A673 (cell line): ENCODE measurements at places on chromosomes 11 and 22. TPM values are rescaled to one million over a fixed set of nuclear protein-coding genes. Genes with fewer than 3 reads are reported as not detected.
A peak's percentile ranks its signal among the peaks of the same experiment; 100 is the strongest.

- DNase-seq: no peak
Measured at GRCh38 chr22:28333088-28333487, 346.6 kb downstream of the TTC28 start.

DNA sequence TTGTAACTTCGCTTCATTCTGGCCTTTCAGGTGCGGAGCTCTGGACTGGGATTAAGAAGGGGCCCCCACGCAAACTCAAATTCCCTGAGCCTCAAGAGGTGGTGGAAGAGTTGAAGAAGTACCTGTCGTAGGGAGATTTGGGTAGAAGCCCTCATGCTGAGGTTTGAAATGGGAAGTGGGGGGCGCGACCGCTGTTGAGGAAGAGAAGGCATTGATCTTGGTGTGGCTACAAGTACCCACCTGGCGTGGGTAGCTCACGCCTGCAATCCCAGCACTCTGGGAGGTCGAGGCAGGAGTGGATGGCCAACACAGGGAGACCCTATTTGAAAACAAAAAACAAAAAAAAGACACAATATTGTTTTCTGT lies 779 bp downstream of the SELENOH start:
- no peak for DNase-seq

DNA sequence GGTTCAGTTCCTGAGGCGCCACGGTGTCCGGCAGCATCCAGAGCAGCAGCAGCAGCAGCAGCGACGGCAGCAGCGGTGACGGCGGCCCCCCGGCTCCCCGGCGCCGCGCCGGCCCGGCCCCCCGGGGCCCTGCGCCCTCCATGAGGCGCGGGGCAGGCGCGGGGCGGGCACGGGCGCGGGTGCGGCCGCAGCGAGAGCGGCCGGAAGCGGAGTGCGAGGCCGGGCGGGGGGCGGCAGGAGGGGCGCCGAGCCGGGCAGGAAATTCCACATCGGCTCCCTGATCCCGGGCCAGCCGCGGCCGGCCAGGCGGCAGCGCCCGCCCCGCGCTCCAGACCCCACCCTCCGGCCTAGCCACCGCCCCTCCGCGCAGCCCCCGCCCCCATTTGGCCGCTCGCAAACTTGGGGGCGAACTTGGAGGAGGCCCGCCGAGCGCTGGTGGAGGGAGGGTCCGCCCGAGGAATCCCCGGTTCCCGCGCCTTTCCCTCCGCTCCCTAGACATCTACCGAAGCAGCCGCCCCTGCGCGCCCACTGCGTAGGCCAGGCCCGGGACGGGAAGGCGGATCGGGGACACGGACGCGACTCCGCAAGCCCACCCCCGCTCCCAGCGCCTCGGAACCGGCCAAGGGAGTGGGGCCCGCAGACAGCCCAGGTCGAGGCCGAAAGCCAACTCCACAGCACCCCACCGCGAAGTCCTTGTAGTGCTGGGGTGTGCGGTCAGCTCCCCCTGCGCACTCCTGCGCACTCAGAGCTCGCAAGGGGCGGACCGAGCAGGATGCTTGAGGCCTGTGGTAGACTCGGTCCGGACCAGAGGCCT lies at the start of gene SCARF2:
SCARF2 (minus strand) TSS at position 213 of the 814 bp plus-strand sequence; CDS start at position 142, 71 bp downstream.
- DNase-seq: no peak

- DNase-seq: no peak
Measured at GRCh38 chr11:49424136-49424535, 215.7 kb upstream of the FOLH1 start.

GRCh38 chr22:19799322-19800190 lies 39.0 kb downstream of the TBX1 start:
- DNase-seq: peak; percentile 79

DNA sequence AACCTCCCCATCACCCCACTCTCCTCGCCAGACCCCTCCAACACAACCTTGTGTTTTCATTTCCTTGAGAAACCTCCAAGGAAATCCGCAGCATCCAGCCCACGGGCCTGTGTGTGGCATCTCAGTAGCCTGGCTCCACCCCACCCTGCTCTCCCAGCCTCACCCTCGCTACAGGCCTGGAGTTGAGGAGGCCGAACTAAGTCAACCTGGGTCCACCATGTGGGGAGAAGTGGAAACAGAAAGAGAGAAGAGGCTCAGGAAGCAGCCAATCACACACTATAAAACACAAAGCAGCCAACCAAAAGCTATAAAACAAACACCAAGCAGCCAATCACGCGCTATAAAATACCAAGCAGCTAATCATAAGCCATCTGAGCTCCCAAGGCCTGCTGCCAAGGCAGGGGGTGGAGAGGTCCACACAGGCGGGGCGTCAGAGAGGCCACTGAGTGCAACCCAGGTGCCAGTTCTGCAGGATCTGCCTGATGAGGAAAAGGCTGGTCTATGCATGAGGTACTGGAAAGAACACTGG lies 72.0 kb downstream of the MICAL3 start:
- DNase-seq: no peak

DNA sequence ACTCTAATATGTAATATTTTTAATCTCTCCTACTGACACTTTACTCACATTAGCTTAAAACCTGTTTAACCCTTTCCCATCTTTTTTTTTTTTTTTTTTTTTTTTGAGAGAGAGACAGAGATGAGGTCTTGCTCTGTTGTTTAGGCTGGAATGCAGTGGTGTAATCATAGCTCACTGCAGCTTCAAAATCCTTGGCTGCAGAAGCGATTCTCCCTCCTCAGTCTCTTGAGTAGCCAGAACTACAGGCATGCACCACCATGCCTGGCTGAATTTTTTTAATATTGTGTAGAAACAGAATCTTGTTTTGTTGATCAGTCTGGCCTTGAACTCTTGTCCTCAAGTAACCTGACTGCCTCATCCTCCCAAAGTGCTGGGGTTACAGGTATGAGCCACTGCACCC lies 37.3 kb downstream of the PAMR1 start:
- DNase-seq: no peak

DNA sequence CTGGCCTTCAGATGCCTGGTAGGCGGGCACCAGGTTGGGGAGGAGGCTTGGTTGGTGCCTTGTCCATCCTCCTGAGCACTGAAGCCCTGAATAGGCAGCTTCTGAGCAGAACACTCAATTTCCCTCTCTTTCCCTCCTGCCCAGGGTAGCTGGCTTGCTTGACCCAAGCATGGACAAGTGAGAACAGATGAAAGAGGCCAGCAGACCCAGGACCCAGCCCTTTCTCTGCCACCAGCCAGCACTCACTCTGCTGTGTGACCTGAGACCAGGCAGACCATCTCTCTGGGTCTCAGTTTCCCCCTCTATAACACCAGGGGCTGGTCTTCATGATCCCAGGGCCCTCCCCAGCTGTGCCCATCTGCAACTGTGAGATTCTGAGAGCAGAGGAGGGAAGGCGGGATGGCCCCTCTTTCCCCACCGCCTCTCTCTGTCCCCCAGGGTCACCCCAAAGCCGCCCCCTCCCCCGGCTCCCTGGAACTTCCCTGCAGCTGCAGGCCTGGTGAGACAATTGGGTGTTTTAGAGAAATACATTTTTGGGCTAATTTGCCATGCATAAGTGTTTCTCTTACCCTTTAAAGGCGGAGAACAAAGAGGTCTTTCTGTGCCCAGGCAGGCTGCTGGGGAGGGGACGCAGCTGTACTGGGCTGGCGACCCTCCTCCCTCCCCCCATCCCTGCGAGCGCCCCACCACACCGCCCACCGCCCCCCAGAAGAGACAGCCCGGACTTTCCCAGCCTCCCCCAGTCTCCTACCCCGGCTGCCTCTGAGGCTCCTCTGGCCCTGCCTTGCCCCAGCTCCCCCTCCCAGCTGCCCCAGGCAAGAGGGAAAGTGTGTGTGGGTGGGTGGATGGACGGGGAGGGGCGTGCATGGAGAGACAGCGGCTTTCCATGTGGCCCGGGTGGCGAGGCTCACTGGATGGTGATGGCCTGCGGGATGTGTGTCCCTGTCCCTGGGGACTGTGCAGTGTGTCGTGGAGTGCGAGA lies 30.8 kb upstream of the PICK1 start:
- DNase-seq: no peak

E2F8 gene
- total RNA-seq: 14.6 and 19.5 TPM in 2 replicates

GRCh38 chr11:6077723-6078122 lies 29.8 kb upstream of the OR56B4 start:
- DNase-seq: no peak

GRCh38 chr11:95398437-95399112 lies 167.6 kb upstream of the SESN3 start:
- no peak for DNase-seq

- DNase-seq: no peak
Measured at GRCh38 chr11:42043312-42043711, 583.9 kb upstream of the LRRC4C start.

AIP gene
- 66.0 and 77.9 TPM in 2 replicates for total RNA-seq

- DNase-seq: no peak
Measured at GRCh38 chr11:45670386-45671135, 5.1 kb upstream of the CHST1 start.

DNA sequence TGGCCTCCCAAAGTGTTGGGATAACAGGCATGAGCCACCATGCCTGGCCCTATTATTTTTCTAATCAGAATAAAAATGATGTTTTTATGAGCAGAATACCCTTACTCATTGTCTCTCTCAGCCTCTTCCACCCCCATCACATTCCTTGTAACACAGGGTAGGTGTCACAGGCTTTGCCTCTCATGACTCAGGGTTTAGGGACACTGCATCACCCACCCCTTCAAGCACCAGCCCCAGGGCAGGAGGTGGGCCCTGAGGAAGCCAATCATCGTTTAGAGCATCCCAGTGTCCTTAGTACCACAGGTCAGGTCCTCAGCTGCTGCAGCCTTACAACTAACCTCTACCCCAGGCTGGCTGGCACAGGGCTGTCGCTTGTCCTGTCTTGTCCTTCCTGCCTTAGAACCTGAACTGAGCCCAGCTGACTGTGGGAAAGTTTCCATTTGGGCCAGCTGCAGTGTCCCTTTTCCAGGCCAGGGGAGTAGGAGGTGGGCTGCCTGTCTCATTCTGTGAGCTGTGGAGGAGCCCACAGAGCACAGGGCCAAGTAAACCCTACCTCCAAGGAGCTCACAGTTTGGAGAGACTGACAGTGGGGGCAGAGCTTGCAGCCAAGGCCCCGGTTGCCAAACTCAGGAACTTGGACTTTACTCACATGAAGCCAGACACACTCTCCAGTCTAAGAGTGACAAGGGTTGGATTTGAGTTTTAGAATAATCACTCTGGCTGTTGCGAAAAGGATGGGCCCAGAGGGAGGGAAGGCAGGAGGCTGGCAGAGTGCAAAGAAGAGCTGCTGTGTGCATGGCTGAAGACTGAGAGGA lies 19.5 kb upstream of the UVRAG start:
- no peak for DNase-seq

- DNase-seq: no peak
Measured at GRCh38 chr11:45094958-45095690, 51.3 kb upstream of the PRDM11 start.

GLYAT gene
- 0.39 TPM in 1 of 2 replicates, not detected in the other for total RNA-seq

DNA sequence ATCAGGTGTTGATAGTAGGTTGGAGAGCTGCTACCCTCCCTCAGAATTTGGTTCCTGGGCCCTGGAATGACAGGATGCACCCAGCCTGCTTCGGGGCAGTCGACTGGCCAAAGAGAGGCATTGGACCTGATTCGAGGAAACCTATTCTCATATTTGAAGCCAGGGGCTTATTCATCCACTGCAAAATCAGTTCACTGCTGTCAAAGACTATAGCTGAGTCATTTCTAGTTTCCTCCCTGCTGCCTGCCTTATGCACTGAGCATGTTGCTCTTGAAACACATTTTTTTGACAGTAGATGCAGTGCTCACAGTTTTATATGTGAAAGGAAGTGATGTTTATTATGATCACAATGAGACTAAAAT lies 565.4 kb downstream of the ETS1 start:
- no peak for DNase-seq

DNA sequence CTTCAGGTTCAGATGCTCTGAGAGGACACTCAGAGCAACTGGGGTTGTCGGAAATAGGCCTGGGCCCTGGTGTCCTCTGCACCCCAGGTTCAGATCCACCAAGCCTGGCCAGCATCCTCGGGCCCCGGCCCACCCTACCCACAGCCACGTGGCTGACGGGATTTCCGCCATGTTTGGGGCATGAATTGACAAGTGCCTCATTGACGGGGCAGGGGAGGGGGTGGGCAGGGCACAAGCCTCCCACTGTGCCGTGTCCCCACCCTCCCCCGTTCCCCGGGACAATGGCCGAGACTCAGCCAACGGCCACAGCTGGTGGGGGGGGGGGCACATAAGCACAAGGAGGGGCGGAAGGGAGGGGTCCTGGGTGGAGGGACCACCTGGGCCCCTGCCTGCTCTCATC lies 8.5 kb downstream of the MYRF start:
- no peak for DNase-seq

EIF3D gene
- total RNA-seq: 237 and 249 TPM in 2 replicates

DNA sequence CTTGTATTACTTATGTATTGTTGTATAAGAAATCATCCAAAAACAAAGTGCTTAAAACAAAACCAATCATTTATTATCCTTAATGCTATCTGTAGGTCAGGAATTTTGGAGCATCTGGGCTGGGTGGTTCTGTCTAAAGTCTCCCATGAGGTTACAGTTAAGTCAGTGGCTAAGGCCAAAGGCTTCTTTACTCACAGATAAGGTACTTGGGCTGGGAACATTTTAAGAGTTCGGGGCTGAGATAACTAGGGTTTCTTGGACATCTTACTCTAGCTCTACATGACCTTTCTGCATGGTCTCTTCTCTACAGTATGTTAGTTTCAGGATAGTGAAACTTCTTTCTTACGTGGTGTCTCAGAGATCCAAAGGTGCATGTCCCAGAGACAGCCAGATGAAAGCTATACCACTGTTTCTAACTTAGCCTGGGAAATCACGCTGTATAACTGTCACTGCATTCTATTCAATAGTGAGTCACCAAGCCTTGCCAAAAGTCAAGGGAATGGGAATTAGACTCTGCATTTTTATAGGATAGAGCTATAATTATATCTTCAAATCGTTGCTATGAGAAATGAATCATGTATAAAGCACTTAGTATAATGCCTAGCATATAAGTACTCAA lies 29.6 kb downstream of the SOX6 start:
- DNase-seq: peak; percentile 12

DNAJB7 gene
- not detected in 2 replicates for total RNA-seq

DDI1 gene
- not detected in 2 replicates for total RNA-seq

DNA sequence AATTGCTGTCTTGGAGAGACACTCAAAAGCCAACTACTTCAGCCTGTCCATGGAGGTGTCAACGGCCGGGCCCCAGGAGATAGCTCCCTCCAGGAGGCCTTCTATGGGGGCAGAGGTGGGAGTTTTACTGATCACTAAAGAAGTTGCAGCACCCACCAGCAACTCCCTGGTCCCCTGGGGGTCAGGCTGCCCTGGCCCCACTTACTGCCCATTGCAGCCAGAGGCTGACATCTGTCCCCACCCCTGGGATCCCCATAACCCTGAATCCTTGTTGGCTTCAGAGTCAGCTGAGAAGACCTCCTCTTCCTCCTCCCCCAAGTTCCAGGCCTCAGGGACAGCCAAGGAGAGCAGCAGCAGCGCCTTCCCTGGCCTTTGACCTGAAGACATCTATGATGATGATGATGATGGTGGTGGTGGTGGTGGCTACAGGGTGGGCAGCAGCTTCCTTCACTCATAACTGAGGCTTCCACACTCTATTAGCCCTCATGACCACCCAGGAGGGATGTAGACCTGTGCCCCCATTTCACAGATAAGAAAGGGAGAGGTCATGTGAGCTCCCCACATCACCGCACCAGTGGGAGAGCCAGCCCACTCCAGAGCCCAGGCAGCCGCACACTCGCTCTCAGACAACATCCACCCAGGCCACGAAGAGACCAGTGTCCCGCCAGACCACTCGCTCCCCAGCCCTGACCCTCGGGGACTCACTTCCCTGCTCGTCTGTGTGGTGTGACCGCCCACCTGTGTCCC lies 43.8 kb upstream of the FGF3 start:
- DNase-seq: no peak

GRCh38 chr11:127362754-127363308 lies 362.3 kb upstream of the KIRREL3 start:
- no peak for DNase-seq
